Hepatocyte (in vitro differentiated cells): ENCODE measurements at places on chromosomes 2 and 18.

DNA sequence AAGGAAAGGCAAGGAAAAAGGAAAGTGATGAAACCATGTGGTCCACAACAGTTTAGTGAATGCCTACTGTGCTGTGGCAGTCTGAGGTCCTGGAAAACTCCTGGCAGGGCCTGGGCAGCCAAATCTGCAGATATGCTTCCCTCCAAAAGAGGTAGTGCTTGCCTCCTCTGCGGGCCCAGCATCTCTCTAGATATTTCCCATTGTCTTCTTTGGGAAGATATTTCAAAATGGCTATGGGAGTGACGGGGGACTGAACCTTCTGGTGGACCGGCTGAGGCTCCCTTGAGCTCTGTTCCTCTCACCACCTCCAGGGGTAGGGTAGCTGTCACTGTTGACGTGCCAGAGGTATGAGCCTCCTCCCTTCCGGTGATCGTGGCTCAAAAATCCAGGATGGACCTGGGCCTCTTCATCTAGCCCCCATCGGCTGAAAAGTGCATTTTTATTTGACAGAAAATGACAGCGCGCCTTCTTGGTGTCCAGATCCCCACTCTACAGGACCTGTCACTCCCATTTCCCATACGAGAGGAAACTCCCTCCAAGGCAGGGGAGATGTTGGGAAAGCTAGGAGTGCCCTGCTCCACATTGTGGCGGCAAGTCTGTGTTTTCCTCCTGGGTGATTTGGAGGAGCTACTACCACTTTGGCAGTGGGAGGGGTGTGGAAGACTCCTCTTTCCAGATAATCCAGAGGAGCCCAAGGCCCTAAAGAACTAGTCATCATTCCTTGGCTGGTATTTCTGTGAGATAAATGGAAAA, 9.4 kb upstream of the PAX3 start:
- no peak for DNase-seq

GRCh38 chr2:241802421-241803318, 6.3 kb upstream of the NEU4 start:
- peak; percentile 8 for DNase-seq

- DNase-seq, result no peak
These were observed 353.0 kb downstream of the MYCN start for GRCh38 chr2:16293398-16293797.

GRCh38 chr18:9333441-9334328, 888 bp upstream of the TWSG1 start:
- no peak for DNase-seq

DNA sequence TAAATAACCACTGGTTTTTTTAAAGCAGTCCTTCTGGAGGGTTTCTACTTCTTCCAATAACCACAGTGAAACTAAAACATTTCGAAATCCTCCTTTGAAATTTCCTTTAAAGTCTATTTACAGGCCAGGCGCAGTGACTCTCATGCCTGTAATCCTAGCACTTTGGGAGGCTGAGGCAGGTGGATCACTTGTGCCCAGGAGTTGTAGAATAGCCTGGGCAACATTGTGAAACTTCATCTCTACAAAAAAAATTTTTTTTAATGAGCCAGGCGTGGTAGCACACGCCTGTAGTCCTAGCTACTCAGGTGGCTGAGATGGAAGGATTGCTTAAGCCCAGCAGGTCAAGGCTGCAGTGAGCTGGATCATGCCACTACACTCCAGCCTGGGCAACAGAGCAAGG, 15.2 kb downstream of the KIDINS220 start:
- DNase-seq, result no peak

DNA sequence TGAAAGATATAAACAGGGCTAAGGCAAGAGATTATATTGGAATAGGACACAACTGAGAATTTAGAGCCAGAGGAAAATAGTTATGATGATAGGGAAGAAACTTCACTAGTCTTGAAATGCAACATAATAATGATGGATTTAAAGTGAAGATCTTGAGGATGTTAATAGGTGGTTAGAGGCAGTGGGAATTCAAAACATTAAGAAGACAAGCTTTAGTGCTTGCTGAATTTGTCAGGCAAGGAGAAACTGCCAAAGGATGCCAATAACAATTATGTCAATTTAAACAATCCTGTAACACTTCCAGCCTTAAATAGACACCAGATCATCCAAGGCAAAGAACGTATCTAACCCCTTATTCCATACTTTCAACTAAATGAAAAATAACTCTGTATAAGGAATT, 330.1 kb downstream of the ERBB4 start:
- DNase-seq, result no peak

DNA sequence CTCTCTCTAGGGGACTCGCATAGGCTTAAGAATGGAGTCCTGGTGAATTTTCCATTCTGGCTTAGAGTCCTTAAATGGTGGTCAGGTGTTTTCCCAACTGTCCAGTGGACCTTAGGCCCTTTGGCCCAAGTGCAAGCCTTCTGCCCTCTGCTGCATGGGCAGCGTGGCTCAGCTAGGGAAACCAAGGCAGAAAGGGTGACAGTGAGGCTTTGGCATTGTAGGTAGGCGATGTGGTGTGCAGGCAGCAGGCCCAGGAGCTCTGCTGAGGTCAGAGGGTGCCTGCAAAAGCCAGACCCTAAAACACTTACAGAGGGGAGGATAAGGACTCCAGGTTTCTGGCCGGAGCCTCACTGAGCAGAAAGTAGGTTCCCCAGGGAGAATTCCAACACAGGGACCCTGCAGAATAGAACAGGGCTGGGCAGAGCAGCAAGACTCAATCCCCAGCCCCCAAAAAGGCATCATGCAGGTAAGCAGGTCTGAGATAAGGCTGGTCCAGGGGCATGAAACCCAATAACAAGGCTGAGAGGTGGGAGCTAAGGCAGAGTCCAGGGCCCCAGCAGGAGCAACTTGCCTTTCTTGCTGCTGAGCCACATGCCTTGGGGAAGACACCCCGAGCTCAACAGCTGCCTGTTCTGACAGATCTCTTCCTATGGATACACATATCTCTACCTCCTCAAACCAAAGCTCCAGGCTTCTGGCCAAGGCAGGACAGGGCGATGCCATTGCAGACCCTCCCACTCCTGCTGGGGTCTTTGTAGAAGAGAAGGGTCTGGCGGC, 199.7 kb downstream of the TNS1 start:
- DNase-seq, result no peak

DNA sequence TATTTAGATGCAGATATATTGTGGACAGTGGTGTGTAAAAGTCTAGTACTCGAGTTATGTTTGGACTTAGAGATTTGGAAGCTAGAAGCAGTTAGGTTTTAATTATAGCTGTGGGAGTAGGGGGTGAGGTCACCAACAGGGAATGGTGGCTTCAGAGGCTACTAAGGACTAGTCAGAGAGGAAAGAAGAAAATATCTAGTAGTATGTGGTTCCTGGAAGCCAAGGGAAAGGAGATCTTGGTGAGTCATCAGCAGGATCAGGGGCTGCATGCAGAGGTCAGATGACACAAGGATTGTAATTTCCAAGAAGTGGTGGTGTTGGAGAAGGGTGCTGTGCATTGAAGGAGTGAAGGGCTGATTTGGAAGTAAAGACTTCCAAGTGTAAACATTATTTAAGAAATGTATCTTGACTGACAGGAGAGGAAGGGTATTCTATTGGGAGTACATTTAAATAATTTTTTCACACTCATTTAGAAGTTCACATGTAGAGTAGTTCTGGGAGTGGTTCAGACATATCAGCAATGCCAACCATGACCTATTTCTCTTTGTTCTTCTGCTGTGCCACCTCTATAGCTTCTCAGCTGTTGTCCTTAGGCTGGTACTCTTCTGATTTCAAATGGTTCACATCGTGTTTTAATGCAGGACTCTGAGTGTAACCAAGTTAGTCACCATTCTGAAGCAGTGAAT, 59.1 kb downstream of the ACSL3 start:
- DNase-seq, result peak; percentile 39

DNA sequence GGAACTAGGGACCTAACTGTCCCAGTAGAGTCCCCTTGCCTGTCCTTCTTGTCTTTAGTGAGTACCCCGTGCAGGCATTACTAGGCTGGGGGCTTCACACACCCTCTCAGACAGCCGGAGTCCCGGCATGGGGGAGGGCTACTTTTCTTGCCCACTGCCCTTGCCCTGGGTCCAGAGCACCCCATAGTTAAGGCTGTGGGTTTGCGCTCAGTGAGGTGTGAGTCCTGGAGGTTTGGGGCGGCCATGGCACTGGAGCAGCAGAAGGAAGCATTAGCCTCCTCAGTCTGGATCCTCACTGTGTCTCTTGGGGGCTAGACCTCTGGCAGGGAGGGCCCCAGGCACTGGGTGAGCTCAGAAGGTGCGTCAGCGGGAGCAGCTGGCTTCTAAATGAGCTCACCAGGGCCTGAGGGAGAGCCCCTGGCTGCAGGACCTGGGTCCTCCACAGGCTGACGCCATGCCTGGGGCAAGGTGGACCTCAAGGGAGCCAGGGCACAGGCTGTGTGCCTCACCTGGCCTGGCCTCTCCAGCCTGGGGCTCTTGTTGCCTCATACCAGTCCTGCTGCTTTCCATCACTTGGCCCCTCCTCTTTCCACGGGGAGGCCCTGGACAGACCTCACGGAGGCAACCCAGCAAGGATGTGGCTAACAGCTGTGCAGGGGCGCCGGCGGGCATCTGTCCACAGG, 27.4 kb downstream of the HS6ST1 start:
- DNase-seq, result no peak

DNA sequence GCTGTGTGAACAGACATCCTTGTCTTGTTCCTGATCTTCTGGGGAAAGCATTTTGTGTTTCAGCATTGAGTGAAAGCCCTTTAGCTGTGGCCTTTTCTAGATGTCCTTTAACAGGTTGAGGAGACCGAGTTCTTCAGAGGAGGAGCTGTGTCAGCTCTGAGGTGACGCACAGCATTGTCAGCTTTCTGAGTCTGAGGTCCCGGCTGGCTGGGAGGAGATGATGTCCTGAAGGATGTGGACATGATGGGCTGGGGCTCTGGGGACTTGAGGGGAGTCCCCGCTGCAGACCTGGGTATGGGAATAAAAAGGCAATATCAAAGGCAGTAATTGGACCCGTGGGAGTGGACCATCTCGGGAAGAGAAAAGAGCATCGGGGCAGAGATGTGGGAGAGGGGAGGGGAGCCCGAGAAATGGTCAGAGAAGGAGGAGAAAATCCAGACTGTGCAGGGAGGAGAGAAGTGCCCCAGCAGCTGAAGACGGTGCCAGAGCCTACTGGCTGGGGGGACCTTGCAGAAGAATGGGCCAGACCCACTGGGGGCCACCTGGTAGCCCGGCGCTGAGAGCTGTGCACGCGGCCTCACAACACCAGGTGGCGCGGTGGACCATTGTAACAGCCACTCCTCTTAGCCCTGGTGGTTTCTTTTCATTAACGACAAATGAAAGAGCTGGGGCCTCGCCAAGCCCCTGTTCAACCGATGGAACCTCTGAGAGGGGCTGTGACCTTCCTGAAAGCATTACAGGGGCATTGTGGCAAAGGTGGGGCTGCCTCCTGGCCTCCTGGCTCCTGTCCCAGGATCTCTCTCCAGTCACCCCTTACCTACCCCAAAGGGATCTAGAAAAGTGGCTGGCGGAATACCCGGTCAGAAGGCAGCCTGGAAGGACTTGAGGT, 61.6 kb downstream of the ST3GAL5 start:
- DNase-seq, result peak; percentile 82

GRCh38 chr2:200796561-200796960, 15.1 kb upstream of the BZW1 start:
- no peak for DNase-seq

- peak; percentile 87 for DNase-seq
These were observed 901 bp downstream of the ICA1L start for GRCh38 chr2:202870431-202871299.

GRCh38 chr18:35344736-35345459, 678 bp upstream of the ZNF24 start:
- DNase-seq, result peak; percentile 13

GRCh38 chr18:24176727-24177416, 38.0 kb downstream of the CABYR start:
- DNase-seq, result peak; percentile 75

GRCh38 chr18:30730915-30731314, 311.6 kb downstream of the DSC3 start:
- DNase-seq, result no peak

- peak; percentile 30 for DNase-seq
These were observed 101.2 kb downstream of the MCFD2 start for GRCh38 chr2:46814160-46814961.

- no peak for DNase-seq
These were observed 43.0 kb downstream of the MYO5B start for GRCh38 chr18:50151926-50152325.

DNA sequence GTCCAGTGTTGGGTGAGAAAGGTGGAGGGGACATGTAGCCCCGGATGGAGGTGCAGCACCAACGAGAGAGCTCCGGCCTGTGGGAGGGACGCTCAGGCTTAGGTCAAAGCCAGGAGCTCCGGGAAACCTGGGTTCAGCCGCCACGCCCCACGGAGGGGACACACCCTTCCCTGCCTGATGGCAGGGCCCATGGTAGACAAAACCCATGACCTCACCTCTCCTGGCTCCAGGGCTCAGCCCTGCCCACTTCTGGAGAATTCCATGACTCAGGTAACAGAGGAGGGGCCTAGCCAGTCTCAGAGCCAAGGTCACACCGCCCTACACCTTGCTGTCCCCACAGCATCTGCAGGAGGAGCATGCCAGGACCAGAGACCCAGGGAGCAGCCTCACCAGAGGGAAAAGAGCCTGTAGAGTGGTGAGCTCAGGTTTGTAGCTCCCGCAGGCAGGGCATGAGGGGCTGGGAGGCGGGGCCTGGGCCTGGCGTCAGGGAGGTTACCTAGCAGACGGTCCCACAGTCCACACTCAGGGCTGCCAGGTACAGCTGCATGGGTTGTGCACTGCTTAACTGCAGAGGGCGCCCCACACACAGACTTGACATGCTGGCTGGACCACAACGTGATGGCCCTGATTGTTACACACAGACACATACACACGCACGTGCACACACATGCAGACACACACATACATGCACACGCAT, 70.8 kb upstream of the SMAD7 start:
- peak; percentile 93 for DNase-seq

DNA sequence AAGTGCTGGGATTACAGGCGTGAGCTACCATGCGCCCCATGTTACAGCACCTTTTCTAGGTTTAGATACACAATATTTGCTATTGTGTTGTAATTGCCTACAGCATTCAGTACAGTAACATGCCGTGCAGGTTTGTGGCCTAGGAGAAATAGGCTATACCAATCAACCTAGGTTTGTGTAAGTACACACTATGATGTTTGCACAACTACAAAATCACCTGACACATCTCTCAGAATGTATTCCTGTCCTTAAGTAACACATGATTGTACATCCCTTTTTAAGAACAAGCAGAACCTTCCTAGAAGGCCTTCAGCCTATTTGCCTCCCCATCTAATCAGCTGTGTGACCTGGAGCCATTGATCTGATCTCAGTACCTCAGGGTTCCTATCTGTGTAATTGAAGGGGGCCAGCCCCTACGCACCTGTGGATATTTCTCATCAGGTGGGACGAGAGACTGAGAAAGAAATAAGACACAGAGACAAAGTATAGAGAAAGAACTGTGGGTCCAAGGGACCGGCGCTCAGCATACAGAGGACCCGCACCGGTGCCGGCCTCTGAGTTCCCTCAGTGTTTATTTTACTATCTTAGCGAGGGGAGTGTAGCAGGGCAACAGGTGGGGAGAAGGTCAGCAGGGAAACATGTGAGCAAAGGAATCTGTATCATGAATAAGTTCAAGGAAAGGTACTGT, 18.7 kb upstream of the TMBIM1 start:
- no peak for DNase-seq

- no peak for DNase-seq
These were observed 47.5 kb downstream of the L3MBTL4 start for GRCh38 chr18:6367208-6367607.

- DNase-seq, result no peak
These were observed 1192.5 kb upstream of the ACVR2A start for GRCh38 chr2:146652311-146652710.

GRCh38 chr2:17857021-17857420, 21.4 kb upstream of the KCNS3 start:
- no peak for DNase-seq
